Skeletal muscle cell (primary cell): ENCODE measurements at places on chromosomes 6 and 20.

DNA sequence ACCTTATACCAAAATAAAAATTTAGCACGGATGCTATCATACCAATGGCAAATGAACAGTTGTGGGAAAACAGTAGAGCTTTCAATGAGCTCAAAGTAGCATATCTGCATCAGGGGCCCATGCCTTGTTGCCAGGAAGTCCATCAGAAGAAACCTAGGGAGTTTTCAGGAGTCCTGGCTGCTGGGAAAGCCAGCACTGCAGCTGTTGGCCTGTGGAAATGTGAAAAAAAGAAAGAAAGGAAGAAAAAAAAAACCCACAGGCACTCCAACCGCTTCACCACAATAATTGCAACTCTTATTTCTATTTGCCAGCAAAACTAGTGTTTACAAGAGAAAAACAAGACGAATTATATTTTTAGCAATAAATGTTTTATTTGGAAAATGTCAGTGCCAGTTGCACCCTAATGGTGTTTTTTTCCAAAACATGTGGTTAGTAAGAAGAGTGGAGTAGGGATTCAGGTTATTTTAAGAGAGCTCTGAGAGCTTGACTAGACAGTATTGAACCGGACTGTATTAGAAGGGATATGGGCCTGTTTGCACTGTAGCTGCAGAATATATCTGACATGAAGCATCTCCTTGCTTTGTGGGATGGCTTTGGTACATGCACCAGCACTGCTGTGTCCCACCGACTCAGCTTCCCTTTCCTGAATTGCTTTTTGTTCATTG, 137.3 kb downstream of the CCDC170 start:
- no peak for DNase-seq

GRCh38 chr6:39695447-39695846, 29.8 kb downstream of the KIF6 start:
- no peak for DNase-seq

DNA sequence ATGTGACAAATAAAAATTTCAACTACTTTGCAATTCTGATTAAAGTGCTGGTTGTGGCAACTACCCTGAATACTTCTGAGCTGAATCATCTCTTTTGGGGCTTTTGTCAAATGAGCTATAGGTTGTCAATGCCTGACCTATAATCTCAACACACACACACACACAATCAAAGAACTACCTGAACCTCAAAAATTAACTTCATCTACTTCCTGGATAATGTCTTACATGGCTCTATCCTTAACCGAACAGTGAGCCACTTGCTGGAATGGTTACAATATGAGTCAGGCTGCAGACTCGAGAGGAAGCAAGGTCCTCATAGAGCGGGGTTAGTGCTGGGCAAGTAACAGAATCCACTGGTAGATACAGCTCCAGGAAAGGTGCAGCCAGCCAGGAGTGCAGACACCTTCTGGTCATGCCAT, 70.6 kb upstream of the DST start:
- DNase-seq, result no peak

DNA sequence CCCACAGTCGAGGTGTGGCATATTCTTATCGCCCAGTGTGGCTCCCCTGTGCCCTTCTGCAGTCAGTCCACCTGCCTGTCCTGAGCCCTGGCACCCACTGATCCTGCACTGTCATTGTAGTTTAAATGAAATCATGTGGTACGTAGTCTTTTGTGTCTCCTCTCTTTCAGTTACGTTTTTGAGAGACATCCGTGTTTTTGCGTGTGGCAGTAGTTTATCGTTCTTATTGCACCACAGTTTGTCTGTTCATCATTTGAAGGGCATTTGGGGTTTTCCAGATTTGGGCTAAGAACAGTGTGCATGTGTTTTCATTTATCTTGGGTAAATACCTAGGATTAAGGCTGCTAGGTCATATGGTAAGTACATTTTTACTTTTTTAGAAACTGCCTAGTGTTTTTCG, 49.3 kb downstream of the SPATA2 start:
- DNase-seq, result peak; percentile 31

- no peak for DNase-seq
Observed at GRCh38 chr6:150029749-150030148, 4.4 kb upstream of the RAET1L start.

GRCh38 chr20:56352345-56353055, 6.3 kb upstream of the FAM210B start:
- no peak for DNase-seq

DNA sequence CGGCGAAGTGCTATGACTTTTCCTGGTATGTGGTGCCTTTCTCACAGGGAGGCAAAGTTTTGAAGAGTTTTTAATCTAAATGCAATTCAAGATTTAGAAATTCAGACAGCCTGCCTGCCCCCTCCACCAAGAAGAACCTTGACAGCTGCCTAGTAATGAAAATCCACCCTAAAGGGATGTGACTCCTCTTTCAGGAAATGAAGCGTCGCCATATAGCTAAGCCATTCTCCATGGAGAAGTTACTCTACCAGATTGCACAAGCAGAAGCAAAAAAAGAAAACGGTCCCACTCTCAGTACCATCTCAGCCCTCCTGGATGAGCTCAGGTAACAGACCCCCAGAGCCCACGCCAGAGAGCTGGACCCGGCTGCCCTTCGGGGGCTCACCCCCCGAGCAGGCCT, 150.1 kb downstream of the DTNBP1 start:
- DNase-seq, result no peak

GRCh38 chr6:111979633-111980032, 74.3 kb upstream of the CCN6 start:
- DNase-seq, result no peak

- DNase-seq, result no peak
Observed at GRCh38 chr6:131469130-131469529, 103.9 kb upstream of the ARG1 start.

GRCh38 chr6:113350461-113350860, 506.7 kb upstream of the MARCKS start:
- DNase-seq, result no peak

- DNase-seq, result no peak
Observed at GRCh38 chr6:37535759-37536490, 36.2 kb upstream of the CCDC167 start.
